ENCODE measurements at places on chromosomes 5 and 9.

DNA sequence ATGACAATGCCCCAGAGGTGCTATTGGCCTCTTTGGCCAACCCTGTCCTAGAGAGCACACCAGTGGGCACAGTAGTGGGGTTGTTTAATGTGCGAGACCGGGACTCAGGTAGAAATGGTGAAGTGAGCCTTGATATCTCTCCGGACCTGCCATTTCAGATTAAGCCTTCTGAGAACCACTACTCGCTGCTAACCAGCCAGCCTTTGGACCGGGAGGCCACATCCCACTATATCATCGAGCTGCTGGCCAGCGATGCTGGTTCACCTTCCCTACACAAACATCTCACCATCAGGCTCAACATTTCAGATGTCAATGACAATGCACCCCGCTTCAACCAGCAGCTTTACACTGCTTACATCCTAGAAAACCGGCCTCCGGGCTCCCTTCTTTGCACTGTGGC, 1.4 kb downstream of the PCDHGC5 start:
- DNase-seq: no peak

DNA sequence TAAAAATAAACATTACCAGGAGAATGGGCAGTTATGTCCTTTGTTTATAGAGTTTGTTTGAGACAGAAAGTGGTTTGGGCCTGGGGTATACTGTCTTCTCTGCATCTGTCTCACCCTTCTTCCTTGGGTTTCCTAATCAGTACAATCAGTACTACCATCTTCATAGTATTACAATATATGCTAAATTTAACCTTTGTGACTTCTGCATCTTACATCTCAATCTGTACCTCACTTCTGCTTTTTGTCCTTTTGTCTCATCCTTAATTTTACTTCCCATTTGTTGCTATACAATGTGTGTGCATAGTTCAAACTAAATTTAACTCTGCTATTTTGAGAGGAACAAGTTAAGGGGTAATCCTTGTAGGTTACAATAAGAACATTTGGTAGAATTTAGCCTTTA, 19.6 kb downstream of the FBXO38 start:
- DNase-seq: no peak

DNA sequence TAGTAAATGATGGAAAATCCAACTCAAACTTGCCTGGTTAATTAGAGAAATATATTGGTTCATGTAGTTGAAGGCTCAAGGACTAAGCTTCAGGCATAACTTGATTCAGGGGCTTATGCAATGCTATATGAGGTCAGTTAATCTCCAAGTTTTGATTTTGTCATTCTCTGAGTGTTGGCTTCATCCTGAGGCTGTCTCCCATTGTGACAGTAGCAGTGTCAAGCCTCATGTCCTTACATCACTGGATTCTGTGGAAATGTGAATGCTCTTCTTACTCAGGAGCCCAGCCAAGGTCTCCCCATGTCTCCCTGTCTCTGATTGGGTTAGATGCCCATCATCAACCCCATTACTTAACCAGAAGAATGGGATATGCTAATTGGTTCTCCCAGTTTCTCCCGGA, 44.4 kb upstream of the SNX2 start:
- no peak for DNase-seq

- DNase-seq: no peak
These were observed 40.0 kb downstream of the ARL15 start for GRCh38 chr5:54270326-54270725.

DNA sequence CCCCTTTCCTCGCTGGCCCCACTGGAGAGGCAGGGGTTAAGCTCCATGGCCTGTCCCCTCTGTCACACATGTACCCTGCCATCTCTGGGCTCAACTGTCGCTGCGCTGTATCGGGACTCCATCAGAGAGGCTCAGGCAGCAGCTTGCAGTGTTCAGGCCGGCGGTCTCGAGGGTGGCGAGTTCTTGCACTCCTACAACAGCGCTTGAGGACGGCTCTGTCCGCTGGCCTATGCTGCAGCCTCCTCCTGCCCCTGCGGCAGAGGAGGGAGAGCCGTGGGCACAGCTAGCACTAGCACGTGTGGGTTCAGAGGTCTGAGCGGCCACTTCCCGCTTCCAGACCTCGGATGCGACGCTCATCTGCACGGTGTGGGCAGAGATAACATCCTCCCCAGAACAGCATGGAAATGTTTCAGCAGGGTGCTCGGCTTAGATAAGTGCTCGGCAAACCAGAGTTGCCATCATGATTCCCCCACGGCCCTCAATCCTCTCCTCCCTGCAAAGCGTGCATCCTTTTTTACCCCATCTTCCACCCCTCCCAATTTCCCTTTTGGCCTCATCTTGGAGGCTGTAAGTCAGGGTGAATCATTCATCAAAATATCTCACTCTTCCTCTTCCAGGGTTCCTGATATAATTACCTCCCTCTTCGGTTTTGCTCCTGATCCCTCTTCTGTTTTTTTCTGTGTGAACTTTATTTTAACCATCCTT, 41.9 kb upstream of the FUBP3 start:
- DNase-seq: no peak

GRCh38 chr5:77328930-77329647, 118.6 kb downstream of the PDE8B start:
- DNase-seq: no peak

DNA sequence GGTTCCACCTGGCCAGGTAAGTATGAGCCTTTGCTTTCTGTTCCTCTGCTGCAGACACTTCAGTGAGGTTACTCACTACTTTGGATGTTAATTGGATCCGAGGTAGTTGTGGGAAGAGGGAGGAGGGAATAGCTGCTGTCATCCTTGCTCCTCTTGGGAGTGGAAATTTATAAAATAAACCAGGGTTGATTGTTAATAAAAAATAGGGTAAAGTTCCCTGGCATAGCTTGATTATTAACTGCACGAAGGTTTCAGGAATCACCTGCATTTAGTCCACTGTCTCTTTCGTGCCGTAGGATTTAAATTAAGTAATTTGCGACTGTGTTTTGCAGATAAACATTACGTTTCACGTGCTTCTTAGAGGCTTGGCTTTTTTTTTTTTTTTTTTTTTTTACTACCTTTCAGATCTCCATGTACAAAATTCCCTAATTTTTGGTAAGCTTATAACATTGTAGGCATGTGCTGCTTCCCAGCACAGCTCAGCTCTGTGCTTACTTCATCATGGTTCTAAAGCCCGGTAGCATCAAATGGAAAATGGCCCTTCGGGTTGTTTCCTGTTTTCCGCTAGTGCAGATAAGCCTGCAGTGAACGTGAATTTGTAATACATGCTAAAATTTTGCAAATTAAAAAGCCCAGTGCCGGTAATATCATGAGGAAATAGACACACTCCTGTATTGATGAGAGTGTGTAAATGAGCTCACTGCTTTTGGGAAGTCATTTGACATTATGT, 26.9 kb upstream of the LTC4S start:
- DNase-seq: no peak

GRCh38 chr5:65961633-65962032, 35.3 kb downstream of the ERBIN start:
- no peak for DNase-seq

DNA sequence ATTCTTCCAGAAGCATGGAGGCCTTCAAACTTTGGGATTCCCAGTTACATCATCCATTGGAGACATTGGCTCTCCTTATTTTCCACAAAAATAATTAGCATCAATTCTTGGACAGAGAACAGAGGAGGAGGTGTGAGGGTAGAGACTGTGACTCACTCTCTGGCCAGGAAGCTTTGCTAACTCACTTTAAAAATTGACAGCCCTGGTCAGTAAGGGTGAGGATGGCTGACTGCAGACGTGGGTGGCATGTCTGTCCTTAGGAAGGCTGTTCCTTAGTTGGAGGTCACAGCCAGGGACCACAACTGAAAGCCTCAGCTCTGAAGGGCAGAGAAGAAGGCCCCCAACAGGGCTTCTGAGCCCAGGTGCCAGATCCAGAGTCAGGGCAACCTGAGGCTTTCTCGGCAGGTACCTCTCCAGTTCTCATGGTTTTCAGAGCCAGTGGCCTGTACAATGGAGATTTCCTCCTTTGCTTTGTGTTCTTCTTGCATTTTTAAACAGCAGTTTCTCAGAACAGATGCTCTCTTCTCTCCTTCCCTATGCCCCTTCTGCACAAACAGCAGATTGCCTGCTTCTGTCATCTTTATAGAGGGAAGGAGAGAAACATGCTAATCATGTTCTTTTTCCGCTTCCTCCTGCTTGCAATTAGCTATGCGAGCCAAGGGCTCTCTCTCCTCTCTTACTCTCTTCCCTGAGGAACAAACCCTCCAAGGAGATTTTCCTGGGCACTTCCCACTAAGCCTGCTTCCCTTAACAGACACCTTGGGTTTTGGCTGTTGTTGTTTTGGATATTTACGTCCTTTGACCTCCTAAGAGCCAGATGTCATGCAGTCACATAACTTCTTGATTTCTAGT, 92.5 kb upstream of the ZNF366 start:
- no peak for DNase-seq

DNA sequence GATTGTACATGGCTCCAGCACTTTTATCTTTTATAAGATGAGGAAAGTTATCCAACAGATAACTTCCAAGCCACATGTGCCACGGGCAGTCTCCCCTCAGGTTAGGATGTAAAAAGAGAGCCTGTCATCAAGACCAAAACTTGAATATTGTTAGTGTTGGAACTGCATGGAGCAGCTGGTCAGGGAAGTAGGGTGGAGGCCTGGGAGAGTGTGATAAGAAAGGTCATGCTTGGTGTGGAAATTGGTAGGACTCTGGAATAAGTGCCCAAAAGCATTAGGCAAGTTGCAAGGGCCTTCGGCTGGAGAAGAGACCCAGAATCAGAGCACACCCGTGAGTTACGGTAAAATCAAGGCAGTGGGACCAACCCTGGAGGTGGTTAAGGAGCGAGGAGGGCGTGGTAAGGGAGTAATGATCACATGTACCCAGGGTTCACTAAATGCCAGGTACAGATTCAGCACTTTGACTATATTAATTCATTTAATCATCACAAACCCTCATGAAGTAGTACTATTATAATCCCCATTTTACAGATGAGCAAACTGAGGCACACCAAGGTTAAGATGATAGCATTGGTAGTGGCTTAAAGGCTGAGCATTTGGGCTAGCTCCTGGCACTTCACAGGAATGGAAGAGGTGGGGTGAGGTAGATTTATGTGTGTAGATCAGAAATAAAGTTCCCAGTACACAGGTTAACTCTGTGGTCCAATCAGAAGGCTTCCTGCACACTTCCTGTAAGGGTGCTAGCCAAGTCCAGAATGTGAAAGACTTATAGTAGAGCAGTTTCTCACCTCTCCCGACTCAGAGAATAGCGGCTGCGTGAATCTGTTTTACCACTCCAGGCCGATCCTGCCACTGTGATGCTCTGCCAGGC, 96.5 kb upstream of the ZNF608 start:
- no peak for DNase-seq

GRCh38 chr9:113805486-113806132, 70.5 kb upstream of the ZNF618 start:
- DNase-seq: no peak

DNA sequence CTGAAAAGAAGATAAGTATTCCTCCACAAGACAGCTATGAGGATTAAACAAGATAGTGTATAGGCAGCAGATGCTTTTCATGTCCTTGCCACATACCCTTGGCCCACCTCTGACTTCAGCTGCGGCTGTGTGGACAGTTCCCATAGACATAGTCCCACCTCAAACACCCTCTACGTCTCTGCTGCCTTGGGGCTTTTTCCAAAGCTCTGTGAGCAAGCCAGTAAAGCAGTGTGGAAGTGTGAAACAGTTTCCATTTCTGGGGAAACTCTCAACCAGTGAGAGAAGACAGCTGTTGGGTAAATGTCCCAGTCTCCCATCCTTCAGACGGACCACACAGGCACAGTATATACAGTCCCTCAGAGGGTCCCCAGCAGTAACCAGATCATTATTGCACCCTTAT, 125.5 kb downstream of the CDK5RAP2 start:
- no peak for DNase-seq

- no peak for DNase-seq
These were observed 181.5 kb upstream of the MOCS2 start for GRCh38 chr5:53291047-53291446.

- DNase-seq: no peak
These were observed 307.5 kb downstream of the ZNF608 start for GRCh38 chr5:124438903-124439281.

DNA sequence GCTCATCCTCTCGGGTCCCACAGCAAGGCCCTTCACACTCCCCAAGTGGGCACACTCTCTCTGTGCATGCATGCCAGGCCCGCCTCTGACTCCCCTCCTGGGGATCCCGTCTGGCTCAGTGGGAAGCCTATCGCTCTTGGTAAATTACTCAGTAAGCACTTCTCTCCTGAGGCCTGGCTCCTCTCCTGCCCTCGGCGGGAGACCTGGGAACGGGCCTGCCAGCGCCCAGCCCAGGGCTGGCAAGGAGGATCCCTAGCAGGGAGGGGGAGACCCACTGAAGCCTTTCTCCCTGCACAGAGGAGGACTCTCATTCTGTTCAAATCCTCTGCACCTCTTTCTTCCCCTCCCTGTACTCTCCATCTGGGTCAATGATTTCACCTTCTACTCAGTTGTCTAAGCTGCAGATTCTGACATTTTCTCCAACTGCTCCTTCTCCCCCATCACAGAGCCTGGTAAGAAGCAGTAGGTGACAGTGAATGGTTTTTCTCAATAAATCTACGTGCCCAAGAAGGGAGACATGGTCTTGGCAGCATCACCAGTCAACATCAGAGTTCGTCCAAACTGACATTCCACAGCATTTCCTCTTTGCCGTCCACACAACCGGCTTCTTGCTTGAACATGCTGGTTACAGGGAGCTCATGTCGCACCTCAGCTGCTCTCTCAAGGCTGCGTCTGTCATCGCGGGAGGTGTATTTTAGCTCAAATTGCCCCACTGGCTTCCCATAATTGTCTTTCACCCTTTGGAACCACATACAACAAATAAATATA, 81.9 kb downstream of the GPR21 start:
- DNase-seq: no peak

DNA sequence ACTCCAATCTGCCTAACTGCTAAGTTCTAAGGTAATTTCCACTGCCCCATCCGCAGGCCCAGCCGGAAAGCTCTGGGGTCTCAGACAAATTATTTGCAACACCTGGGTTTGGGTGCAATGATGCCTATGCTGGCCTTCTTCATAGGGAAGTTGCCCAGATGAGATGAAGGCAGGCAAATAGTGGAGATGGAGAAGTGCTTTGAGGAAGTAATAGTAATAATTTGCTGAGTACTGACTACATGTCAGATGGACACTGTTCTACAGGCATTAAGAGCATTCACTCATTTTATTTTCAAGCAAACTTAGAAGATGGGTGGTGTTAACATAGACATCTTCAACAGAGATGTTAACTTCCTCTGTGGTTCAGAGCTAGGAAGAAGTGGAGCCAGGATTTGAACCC, 3.8 kb downstream of the PCDH12 start:
- DNase-seq: no peak

DNA sequence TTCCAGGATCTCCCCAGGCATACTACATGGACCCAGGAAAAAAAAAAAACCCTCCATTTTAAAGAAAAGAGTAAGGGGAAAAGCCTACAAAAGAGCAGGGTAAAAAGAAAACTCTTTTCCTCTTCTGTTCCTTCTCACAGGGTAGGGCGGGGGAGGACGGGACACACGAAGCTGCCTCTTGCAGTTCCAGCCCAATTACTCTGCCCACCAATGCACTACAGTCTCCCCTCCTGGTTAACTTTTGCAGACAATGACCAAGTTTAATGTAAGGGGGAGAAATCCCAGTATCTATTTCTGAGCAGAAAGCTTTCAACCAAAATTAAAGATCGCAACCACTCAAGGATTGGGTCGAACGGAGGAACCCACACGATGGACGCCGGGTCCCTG, 1.3 kb downstream of the BRD3 start:
- no peak for DNase-seq

- DNase-seq: no peak
These were observed 16.5 kb downstream of the IGIP start for GRCh38 chr5:140142246-140142645.

All from chondrocyte (in vitro differentiated cells).